ENCODE measurements at places on chromosomes 1 and 21.

DNA sequence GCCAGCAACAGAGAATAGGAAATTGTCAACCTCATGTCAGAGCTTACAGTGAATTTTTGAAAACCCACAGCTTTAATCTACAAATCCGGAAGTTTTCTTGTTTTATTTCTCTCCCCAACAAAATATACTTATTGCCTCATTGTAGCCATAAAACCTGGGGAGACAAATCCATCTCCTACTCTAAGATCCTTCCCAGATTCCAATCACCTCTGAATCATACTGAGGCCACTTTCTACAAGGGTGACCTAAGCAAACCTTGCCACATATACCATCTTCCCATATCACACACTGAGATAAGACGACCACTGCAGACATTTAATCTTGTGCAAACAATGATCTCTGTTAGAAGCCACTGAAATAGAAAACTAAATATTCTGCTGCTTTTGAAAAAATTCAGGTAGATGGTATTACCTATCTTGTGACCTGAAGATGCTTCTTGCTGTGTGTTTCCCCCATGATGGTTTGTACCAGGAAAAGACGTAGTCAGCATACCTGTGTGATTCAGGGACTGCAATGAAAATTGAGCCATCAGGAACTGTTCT is 171.5 kb upstream of the DUSP10 start:
- DNase-seq, result no peak

DNA sequence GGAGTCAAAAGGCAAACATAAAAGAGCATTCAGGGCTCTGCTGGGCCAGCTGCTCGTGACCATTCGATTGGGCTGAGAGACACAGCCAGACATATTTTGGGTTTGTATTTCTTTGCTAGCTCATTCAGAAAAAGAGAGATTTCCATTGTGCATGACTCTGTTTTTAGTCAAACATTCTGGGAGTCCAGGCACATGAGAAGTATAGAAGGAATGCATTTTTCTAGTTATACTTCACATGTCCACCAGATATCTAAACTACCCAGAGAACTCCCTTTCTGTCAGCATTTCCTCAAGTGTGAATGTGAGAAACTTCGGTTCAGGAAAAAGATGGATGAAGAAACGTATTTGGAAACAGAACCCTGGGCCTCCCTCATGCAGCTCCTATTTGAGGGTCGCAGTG is 6.3 kb upstream of the KCNE1 start:
- DNase-seq, result no peak

GRCh38 chr1:166700696-166701095 is 138.6 kb upstream of the POGK start:
- DNase-seq, result no peak

DNA sequence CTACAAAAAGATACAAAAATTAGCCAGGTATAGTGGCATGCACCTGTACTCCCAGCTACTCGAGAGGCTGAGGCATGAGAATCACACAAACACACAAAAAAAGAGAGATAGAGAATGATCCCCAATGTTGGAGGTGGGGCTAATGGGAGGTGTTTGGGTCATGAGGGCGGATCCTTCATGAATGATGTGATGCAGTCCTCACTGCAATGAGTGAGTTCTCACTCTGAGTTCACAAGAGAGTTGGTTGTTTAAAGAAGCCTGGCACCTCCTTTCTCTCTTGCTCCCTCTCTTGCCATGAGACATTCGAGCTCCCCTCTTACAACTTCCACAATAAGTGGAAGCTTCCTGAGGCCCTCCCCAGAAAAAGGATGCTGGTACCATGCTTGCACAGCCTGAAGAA is 17.3 kb downstream of the KCNT2 start:
- DNase-seq, result no peak

DNA sequence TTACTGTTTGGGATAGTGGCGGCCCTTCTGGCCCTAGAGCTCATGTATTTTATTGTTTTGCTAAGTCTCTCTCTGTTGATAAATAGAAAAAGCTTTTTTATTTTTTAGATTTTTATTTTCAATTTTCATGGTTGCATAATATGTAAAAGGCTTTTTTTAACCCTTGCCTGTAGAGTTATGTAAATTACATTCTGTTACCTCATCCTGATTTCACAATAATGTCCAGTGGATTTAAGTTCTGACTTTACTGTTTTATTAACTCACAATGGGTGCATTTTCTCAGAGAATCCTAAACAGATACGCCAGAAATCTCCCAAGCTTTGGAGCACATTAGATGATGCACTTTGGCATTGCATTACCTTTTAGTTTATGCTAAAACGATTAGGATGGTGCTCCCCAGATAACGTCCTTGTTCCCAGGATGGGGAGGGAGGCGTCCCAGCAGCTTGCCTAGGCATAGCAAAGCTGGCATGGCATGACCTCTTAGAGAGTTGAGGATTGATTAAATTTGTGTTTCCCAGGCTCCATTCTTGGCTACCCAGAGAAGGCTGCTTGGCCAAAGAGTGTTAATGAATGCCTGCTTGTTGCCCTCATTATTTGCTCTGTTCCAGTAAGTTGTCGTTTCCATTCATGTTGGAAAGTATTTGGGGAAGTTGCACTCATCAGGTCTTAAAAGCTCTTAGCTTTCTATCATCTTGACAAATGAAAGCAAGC is 17.1 kb downstream of the UTP25 start:
- DNase-seq, result no peak

DNA sequence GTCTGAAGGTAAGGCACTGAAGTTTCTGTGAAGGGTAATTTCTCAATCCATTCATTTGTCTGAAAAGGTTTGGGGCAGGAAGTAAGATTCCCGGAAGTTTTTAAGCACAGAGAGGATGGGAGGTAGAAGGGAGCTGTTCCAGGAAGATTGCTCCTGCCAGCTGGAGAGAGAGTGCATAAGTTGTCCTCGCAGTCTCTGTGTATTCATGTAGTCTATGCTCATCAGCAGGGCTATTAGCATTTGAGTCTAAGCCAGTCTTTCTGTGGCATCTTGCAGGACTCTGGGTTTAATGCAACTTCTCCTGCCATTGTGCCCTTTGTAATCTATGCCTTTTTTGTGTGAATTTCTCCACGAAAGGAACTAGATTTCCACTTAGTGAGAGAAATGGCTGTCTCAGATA is 140.8 kb upstream of the FGGY start:
- no peak for DNase-seq

- no peak for DNase-seq
Observed at GRCh38 chr1:19401535-19401889, 83.8 kb downstream of the CAPZB start.

DNA sequence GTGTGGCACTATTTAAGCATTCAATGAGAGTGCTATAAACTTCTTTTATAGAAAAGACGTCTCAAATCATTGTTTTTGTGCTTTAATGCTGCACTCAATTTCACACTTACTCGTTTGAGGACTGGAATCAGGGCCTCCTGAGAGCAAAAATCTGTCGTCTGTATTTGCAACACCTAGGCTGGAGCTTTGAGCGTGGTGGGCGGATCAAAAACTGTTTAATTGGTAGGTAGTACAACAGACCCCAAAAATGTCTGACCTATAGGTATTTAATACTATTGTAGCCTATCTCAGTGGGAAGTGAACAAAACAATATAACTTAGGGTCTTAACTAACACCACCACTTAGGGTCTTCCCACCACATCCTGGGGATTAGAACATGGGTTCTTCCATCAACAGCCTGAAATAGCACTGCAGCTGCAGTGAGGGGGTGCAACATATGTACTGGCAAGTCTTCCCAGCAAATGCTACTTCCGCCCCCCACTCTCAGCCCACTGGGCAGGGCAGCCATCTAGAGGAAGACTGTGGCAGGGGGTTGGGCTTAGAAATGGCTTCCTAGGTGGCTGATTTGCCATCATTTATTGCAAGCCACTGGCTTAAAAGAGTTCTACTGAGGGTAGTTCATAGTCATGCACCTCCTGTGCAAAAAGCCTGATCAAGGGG is 48.3 kb downstream of the CD46 start:
- DNase-seq, result no peak

GRCh38 chr1:193626695-193627094 is 440.3 kb upstream of the B3GALT2 start:
- DNase-seq, result no peak

- no peak for DNase-seq
Observed at GRCh38 chr1:10674700-10675609, 121.5 kb downstream of the CASZ1 start.

DNA sequence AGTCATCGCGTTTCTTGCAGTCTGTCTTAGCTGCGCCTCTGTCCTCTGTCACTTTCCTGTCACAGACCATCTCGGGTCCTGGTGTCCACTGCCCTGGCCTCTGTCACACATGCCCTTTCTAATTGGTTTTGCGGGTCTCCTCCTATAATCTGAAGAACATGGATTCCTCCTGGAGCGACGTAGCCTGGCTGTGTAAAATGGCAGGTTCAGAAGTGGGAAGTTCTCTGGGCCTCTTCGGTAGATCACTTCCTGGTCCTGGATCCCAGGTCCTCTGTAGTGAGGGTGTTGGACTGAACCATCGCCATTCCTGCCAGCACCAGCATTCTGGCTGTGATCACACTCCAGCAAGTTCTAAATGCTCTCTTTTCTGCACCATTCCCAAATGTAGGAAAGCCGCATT is 857 bp downstream of the FAM3B start:
- DNase-seq, result no peak
